ENCODE measurements at places on chromosomes 5 and 9. TPM values are rescaled to one million over a fixed set of nuclear protein-coding genes. Genes with fewer than 3 reads are reported as not detected.

The SLF1 gene
- total RNA-seq = 13.0 TPM

The PCDHGB6 gene
- total RNA-seq = 3.4 TPM

The CLPTM1L gene
- 102 TPM for total RNA-seq

The CDC25C gene
- 20.8 TPM for total RNA-seq

The SH2D3C gene
- total RNA-seq = 6.4 TPM

The RASGEF1C gene
- 0.61 TPM for total RNA-seq

The PCDHGA8 gene
- 1.4 TPM for total RNA-seq

The SLCO6A1 gene
- 0.54 TPM for total RNA-seq

GRCh38 chr5:96201503-96201902, 231.5 kb downstream of the PCSK1 start:
- H3K4me1 ChIP-seq = no peaks in the 10 kb centered on the region
- no peaks in the 10 kb centered on the region for H3K36me3 ChIP-seq
- no peaks in the 10 kb centered on the region for H3K27me3 ChIP-seq
- no peak overlapping the region for H3K4me3 ChIP-seq
- no peak overlapping the region for H3K27ac ChIP-seq

DNA sequence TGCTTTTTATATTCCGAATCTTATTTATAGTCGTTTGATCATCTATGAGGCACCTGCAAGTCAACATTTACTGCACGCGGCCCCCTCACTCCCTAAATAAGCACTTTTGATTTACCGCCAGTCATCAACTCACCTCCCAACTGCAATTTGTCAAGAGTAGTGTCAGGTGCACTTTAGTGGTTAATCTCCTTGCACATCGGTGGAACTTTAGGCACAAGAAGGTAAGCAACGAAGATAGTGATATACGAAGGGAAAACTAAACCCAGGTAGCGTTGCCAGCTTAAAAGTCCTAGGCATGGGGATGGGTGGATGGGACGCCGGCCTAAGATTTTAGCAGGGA, 513 bp upstream of the RNF180 start:
- no peaks in the 10 kb centered on the region for H3K36me3 ChIP-seq
- peak overlapping the region; percentile 57 for H3K4me3 ChIP-seq
- no peak overlapping the region for H3K27ac ChIP-seq
- no peaks in the 10 kb centered on the region for H3K27me3 ChIP-seq
- no peak for DNase-seq
- H3K4me1 ChIP-seq = no peaks in the 10 kb centered on the region

GRCh38 chr9:14159440-14160216, 154.3 kb downstream of the NFIB start:
- H3K27ac ChIP-seq = no peak overlapping the region
- peaks cover 3% of the 10 kb centered on the region for H3K4me1 ChIP-seq
- H3K27me3 ChIP-seq = no peaks in the 10 kb centered on the region
- no peak overlapping the region for H3K4me3 ChIP-seq
- H3K36me3 ChIP-seq = no peaks in the 10 kb centered on the region

- H3K4me3 ChIP-seq = no peak overlapping the region
- H3K4me1 ChIP-seq = no peaks in the 10 kb centered on the region
- H3K27me3 ChIP-seq = no peaks in the 10 kb centered on the region
- DNase-seq = no peak
- no peaks in the 10 kb centered on the region for H3K36me3 ChIP-seq
These were observed 39.0 kb downstream of the PDE8B start for GRCh38 chr5:77249475-77249874.

- no peak for DNase-seq
- no peaks in the 10 kb centered on the region for H3K27me3 ChIP-seq
- H3K4me1 ChIP-seq = no peaks in the 10 kb centered on the region
- no peak overlapping the region for H3K4me3 ChIP-seq
These were observed 66.4 kb downstream of the ZNF354C start for GRCh38 chr5:179126506-179126991.

- no peak overlapping the region for H3K27ac ChIP-seq
- no peak for DNase-seq
These were observed 543.0 kb downstream of the MAT2B start for GRCh38 chr5:164048359-164048926.

DNA sequence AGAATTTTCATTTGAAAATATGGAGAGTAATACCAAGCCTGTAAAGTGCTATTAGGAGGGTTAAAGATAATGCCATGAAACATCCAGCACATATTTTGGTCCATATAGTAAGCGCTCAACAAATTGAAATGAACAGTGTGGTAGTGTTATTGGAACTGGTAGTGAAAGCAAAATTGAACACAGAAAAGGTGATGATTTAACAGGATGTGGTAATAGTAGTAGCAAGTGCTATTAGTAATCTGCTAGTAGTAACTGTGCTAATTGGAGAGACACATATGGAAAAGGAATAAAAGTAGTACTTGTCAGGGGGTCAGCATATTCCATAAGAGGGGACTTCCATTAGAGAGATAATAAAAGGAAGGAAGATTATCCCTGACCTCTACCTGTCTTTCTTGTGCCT, 187.3 kb downstream of the HTR1A start:
- no peak overlapping the region for H3K27ac ChIP-seq
- H3K4me3 ChIP-seq = no peak overlapping the region
- no peak for DNase-seq
- H3K36me3 ChIP-seq = no peaks in the 10 kb centered on the region
- no peaks in the 10 kb centered on the region for H3K27me3 ChIP-seq
- H3K4me1 ChIP-seq = no peaks in the 10 kb centered on the region

DNA sequence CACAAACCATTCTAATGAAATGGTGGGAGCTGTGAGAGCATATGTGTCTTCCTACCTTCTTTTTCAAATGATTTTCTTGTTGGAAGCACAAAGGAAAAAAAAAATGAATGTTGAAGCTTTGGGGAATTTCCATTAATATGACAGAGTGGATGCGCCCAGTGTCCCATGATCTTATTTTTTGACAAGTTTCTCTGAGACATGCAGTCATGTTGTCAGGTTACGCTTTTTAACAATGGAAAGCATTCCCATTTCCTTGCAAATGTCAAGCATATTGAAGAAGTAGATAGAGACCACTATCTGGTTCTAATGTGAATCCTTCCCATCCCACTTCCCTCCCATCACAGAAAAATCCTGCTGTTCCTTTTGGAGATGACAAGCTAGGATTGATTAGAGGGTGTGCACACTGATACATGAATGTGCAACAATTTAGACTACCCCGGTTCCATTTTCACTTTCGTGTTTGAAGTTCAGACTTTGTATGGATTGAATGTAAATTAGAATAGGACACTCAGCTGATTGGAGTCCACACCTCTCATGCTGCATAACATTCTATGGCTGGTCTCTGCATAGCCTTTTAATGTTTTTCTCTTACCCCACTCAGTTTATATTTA, 919.4 kb downstream of the TLE4 start:
- no peaks in the 10 kb centered on the region for H3K36me3 ChIP-seq
- no peaks in the 10 kb centered on the region for H3K4me1 ChIP-seq
- no peak overlapping the region for H3K27ac ChIP-seq
- H3K4me3 ChIP-seq = no peak overlapping the region

DNA sequence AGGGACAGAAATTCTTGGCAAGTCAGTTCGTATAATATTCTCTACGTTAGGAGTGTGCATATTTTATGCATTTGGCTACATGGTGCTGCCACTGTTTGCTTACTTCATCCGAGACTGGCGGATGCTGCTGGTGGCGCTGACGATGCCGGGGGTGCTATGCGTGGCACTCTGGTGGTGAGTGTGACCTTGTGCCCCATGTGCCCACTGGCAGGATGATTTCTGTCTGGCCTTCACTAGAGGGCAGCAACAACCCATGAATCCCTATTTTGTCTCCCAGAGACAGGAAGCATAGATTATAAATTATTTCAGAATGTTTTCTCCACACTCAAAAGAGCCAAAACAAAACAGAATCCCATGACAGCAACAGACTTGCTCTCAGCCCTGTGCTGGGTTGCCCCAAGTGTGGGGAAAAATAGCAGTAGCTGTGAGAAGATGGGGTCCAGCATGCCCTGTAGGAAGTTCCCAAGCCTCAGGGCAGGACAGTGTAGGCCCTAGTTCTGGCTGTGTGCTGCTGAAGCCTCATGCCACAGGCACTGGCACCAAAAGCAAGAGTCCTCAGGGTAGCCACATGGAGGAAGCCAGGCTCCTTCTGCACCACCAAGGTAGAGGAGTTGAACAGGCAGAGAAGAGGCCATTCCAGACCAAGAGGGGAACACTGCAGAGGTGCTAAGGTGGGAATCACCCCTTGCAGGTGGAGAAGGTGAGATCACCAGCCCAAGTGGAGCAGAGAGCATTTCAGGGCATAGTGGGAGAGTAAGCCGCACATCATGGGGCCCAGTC, 16.0 kb downstream of the SLC22A5 start:
- DNase-seq = peak; percentile 59
- peaks cover 9% of the 10 kb centered on the region for H3K4me1 ChIP-seq
- no peak overlapping the region for H3K4me3 ChIP-seq
- H3K27ac ChIP-seq = no peak overlapping the region
- H3K27me3 ChIP-seq = no peaks in the 10 kb centered on the region
- no peaks in the 10 kb centered on the region for H3K36me3 ChIP-seq

- H3K27me3 ChIP-seq = no peaks in the 10 kb centered on the region
- H3K4me1 ChIP-seq = peaks cover 5% of the 10 kb centered on the region
- H3K27ac ChIP-seq = no peak overlapping the region
- DNase-seq = no peak
- H3K36me3 ChIP-seq = no peaks in the 10 kb centered on the region
These were observed 5.1 kb upstream of the SPIN1 start for GRCh38 chr9:88383176-88383575.

- H3K36me3 ChIP-seq = no peaks in the 10 kb centered on the region
- DNase-seq = no peak
- no peak overlapping the region for H3K27ac ChIP-seq
- H3K27me3 ChIP-seq = peaks cover 11% of the 10 kb centered on the region
- peaks cover 5% of the 10 kb centered on the region for H3K4me1 ChIP-seq
These were observed 672 bp downstream of the PAXX start for GRCh38 chr9:136992819-136993369.

- DNase-seq = no peak
- no peaks in the 10 kb centered on the region for H3K27me3 ChIP-seq
- no peak overlapping the region for H3K4me3 ChIP-seq
- H3K36me3 ChIP-seq = 0 out of 2 replicates have a peak, but pooled peaks cover 2% of the 10 kb centered on the region
These were observed 5.4 kb upstream of the PCDHA1 start for GRCh38 chr5:140780512-140780911.

DNA sequence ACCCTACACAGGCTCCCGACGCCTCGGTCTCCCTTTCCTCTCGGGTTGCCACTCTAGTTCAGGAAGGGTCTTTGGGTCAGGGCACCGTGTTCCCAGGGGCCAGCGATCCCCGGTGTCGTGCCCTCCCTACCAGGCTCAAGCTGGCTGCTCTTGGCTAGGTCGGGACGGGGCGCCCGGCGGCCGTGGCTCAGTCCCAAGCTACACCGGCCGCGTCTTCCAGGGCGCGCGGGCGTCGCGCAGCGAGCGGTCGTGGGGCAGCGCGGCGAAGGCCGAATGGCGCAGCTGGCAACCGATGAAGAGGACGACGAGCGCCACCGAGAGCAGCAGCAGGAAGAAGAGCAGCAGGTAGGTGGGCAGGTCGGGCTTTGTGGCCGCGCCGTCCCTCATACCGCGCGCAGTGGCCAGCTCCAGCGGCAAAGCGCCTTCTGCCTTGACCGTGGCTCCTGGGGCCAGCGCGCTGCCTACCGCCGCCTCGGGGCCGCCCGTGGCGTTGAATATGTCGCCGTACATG, 892 bp downstream of the SMIM32 start:
- H3K4me1 ChIP-seq = no peaks in the 10 kb centered on the region
- peaks cover 2% of the 10 kb centered on the region for H3K36me3 ChIP-seq
- no peak for DNase-seq
- peak overlapping the region; percentile 64 for H3K4me3 ChIP-seq

DNA sequence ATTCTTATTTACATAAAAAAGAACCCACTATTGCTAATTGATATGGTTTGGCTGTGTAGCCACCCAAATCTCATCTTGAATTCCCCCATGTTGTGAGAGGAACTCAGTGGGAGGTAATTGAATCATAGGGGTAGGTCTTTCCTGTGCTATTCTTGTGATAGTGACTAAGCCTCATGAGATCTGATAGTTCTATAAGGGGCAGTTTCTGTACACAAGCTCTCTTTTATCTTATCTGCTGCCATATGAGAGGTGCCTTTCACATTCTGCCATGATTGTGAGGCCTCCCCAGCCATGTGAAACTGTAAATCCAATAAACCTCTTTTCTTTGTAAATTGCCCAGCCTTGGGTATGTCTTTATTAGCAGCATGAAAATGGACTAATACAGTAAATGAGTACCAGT, 58.2 kb upstream of the PRR16 start:
- H3K27me3 ChIP-seq = no peaks in the 10 kb centered on the region
- DNase-seq = no peak
- H3K4me3 ChIP-seq = no peak overlapping the region
- no peaks in the 10 kb centered on the region for H3K4me1 ChIP-seq
- H3K36me3 ChIP-seq = no peaks in the 10 kb centered on the region

- DNase-seq = no peak
- no peak overlapping the region for H3K27ac ChIP-seq
- H3K36me3 ChIP-seq = no peaks in the 10 kb centered on the region
These were observed 334.7 kb downstream of the FBXL7 start for GRCh38 chr5:15834596-15835245.

- no peaks in the 10 kb centered on the region for H3K36me3 ChIP-seq
- DNase-seq = no peak
- H3K4me3 ChIP-seq = no peak overlapping the region
- no peak overlapping the region for H3K27ac ChIP-seq
These were observed 182.8 kb upstream of the TARS1 start for GRCh38 chr5:33257807-33258429.

DNA sequence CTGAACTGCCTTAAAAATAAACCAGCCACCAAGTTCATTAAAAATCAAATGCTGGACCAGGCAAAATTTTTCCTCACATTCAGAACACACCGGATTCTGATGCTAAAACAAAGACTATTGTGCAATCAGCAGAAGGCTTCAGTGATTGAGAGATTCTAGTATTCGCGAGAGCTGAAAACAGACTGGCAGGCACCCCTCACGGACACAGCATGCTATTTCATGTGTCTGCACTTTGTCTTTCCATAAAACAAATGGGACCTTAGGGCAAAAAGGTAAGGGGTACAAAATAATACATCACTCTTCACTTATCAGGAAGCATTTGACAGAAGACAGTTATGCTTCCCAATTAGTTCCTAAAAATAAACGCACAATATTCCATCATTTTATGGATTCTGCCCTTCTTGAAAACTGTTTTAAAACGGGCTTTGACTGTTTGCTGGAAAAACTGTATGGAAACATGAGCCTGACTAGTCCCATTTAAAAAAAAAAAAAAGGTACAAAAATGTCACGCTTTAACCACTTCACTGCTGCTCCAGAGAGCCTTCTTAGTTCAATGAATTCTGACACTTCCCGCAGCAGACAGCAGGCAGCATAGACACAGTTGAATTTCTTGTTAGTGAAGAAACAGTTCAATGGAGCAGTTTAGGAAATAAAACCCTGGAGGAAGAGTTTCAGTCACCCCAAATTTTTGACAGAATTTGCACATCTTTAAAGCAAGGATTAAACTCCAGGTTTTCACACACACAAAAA, 99.2 kb downstream of the MED27 start:
- H3K4me3 ChIP-seq = no peak overlapping the region
- H3K27ac ChIP-seq = no peak overlapping the region
- no peaks in the 10 kb centered on the region for H3K4me1 ChIP-seq
- DNase-seq = no peak

GRCh38 chr9:86262492-86262891, 3.0 kb upstream of the C9orf153 start:
- no peaks in the 10 kb centered on the region for H3K4me1 ChIP-seq
- H3K4me3 ChIP-seq = no peak overlapping the region
- H3K36me3 ChIP-seq = peaks cover 7% of the 10 kb centered on the region
- H3K27ac ChIP-seq = no peak overlapping the region

- no peaks in the 10 kb centered on the region for H3K36me3 ChIP-seq
- no peak for DNase-seq
- H3K4me1 ChIP-seq = no peaks in the 10 kb centered on the region
- H3K27ac ChIP-seq = no peak overlapping the region
- H3K27me3 ChIP-seq = no peaks in the 10 kb centered on the region
- no peak overlapping the region for H3K4me3 ChIP-seq
These were observed 70.5 kb downstream of the IRX2 start for GRCh38 chr5:2680979-2681378.
